ENCODE measurements at places on chromosomes 11 and 22.

GRCh38 chr11:73245461-73245860, 26.7 kb upstream of the P2RY6 start:
- no peak for DNase-seq

DNA sequence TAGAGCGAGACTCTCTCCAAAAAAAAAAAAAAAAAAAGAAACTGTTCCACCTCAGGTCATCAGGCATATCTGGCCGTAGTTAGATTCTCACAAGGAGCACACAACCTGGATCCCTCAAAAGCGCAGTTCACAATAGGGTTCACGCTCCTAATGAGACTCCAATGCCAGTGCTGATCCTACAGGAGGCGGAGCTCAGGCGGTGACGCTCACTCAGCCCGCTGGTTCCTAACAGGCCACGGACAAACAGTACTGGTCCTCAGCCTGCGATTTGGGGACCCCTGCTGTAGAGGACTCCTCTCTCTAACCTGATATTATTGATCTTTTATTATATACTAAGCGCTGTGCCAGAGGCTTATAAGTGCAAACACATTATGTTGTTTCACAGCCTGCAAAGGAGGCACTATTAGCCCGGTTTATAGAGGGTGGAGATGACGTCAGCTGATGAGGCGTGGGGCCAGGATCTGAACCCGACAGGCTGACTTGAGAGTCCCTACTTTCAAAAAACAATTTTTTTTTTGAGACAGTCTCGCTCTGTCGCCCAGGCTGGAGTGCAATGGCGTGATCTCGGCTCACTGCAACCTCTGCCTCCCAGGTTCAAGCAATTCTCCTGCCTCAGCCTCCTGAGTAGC, 4.9 kb upstream of the MAFF start:
- DNase-seq, result no peak

DNA sequence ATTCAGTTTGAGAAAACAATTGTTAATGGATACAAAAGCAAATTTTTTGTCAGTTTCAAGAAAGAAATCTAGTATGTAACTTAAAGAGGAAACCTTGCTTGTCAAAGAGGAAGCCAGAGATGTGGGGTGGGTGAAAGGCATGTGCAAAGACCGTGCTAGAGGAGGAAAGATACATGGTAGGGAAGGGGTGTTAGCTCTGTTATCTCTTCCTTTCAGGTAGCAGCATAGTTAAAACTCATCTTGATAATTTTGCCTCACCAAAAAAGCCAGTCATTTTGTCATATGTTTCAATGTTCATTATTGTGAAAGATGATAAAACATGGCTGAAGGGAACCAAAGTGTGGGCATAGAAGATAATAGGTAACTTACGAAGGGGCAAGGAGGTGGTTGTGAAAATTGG, 2.6 kb upstream of the MS4A2 start:
- DNase-seq, result no peak

GRCh38 chr11:45407226-45407625, 121.1 kb upstream of the SYT13 start:
- DNase-seq, result no peak

GRCh38 chr11:74141908-74142307, 28.9 kb downstream of the C2CD3 start:
- no peak for DNase-seq

- DNase-seq, result no peak
Observed at GRCh38 chr22:20249797-20250354, 18.2 kb downstream of the RTN4R start.

GRCh38 chr11:8219257-8220021, 44.2 kb downstream of the LMO1 start:
- peak; percentile 46 for DNase-seq

- peak; percentile 53 for DNase-seq
Observed at GRCh38 chr11:119065369-119065768, 2.2 kb upstream of the VPS11 start.
